Thoracic aorta (tissue), 2 donors: ENCODE measurements at places on chromosomes 12 and 14. TPM values are rescaled to one million over a fixed set of nuclear protein-coding genes. Genes with fewer than 3 reads are reported as not detected.
A peak's percentile ranks its signal among the peaks of the same experiment; 100 is the strongest.

DNA sequence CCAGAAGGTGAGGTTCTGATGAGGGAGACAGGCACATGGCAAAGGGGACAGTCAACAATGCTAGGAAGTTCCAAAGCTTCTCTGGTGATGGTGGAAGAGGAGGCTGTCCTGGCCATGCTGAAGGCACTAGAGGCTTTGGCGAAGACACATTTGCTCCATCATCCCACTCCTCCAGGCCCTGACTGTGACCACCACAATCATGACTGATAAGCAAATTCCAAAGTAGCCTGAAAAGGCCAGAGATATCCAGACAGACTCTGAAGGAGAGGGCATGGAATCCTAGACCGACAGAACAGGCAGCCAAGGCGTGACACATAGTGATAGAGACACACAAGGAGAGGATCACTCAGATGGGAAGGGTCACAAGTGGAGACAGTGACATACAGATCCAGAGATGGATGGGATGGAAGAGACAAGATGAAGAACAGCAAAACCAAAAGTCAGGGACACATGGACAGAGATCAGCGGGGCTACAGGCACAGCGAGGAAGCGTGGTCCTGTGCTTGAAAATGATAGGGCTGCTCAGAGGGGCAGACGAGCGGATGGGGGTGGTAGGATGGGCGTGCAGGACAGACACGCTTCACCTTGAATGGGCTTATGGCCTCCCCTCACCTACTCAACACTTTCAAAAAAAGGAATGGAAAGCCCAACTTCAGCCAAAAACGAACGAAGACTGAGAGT is 1.3 kb downstream of the ZFHX2 start:
- DNase-seq: no peak

- DNase-seq: no peak
These were observed 5.5 kb downstream of the PPP2R3C start for GRCh38 chr14:35116242-35116641.

GRCh38 chr14:74684434-74684833 is 28.4 kb downstream of the AREL1 start:
- no peak for DNase-seq

GRCh38 chr12:105801351-105801750 is 337.4 kb downstream of the NUAK1 start:
- DNase-seq: no peak

DNA sequence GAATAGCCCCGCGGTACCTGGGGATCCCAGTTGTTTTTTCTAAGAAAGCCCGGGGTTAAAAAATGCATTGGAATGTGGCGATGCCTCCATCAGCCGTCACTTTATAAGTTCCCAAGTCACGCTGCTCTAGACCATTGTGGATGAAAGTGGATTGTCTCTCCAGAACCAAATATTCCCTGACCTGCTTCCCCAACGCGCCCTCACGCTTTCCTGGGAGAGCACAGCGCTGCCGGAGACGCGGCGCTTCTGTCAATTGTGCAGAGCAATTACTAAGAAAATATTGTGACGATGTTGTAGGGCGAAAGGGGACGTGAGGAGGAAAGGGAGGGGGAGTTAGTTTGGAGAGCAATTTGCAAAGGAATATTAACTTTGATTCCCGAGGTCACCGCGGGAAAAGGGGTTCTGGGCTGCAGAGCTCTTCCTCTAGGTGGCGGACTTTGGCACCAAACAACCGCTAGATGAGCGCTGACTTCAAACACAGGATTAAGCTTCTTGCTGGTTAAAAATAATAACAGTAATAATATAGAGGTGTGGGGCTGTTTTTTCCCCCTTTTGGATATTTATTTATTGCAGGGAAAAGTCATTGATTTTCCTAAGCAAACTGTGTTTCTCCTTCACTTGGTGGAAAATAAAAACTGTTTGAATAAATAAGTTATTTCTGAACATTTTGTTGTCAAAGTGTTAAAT is 9.6 kb upstream of the FOXG1 start:
- DNase-seq: no peak

DNA sequence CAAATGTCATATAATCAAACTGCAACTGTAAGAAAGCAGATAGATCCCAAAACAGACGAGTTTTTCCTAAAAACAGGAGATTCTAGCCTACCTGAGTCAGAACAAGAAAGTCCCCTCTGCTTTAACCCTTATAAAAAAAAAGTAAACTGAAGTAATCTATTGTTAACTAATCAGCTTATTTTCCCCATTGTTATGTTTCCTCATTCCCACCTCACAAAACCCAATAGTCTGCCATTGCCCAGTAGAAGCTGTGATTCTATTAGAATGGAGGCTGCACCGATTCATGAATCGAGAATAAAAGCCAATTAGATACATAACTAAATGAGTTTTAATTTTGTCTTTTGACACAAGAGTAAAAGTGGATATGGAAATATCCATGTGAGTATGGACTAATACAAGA is 115.4 kb downstream of the MED13L start:
- no peak for DNase-seq

- DNase-seq: no peak
These were observed 3.0 kb downstream of the ZBTB1 start for GRCh38 chr14:64507376-64508156.

GRCh38 chr14:68251769-68252100 is 432.2 kb downstream of the RAD51B start:
- DNase-seq: no peak

DNA sequence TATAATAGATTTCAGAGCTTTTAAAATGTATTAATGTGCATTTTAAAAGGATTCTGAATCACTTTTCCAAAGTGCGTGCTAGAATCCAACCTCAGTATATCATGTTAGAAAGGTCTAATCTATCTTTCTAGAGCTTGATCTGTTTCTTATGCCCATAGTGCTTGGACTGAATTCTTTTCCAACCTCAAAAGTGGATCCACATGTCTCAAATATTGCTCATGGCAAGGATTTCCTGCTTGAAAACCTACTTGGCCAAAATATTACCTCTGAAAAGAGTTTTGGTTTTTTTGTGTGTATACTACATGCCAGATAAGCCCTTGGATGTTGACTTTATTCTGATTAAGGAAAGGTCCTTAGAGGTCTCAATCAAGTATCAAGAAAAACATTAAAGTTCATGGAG is 16.9 kb upstream of the SLC6A15 start:
- no peak for DNase-seq

GRCh38 chr14:67532998-67533753 is at the start of gene PLEKHH1:
Gene PLEKHH1 (plus strand): TSS chr14:67533290. CDS start chr14:67541868, 8,578 bp downstream.
- DNase-seq: peak; percentile 13

DNA sequence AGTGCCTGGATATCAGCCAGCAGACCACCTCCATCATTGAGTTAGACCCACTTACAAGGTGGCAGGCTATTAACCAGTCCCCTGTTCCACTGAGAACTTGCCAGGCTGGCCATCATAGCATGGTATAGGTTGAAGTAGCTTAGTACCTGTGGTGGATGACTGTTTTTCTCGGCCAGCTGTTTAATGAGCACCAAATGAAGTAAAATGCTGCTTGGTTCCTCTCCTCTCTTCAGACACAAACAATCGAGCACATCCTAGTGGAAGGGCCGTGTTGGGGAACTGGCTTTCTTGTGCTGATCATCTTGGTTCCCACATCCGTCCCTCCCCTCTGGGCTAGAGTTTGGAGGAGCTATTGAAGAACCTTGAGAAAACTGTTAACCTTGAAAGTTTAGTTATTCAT is 486.2 kb downstream of the RAD51B start:
- DNase-seq: no peak

GRCh38 chr14:92938890-92939671 is 16.1 kb downstream of the CHGA start:
- DNase-seq: no peak

DNA sequence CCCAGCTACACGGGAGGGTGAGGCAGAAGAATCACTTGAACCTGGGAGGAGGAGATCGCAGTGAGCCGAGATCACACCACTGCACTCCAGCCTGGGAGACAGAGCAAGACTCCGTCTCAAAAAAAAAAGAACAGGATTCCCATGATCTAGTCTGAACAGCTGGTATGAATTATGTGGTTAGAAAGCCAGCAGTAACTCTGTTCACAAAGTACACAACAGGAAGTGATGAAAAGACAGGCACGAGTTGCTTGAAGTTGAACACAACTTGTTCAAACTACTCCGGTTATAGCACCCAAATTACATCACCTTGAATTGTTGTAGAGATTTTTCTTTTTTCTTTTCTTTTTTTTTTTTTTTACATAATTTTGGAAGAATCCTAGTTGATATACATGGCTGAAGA is 238.8 kb upstream of the RGS6 start:
- DNase-seq: no peak

The DNAJC22 gene
- total RNA-seq: 0.68 TPM

DNA sequence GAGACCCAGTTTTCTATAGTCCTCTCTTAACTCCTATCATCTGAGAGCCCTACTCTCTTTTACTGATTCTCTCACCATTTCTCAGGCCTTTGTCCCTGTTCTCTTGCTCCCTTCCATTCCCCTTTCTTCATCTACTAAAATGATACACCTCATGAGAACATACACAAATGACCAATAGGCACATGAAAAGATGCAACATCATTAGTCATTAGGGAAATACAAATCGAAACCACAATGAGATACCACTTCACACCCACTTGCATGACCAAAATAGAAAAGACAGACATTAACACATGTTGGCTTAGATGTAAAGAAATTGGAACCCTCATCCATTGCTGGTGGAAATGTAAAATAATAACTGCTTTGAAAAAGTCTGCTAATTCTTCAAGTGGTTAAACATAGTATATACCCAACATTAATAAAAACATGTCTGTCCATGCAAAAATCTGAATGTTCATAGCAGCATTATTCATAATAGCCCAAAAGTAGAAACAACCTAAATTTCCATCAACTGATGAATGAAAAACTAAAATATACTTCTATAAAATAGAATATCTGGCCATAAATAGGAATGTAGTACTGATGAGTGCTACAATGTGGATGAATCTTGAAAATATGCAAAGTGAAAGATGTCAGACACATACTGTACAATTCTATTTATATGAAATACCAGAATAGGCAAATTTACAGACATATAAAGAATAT is 66.0 kb downstream of the DENND5B start:
- no peak for DNase-seq

DNA sequence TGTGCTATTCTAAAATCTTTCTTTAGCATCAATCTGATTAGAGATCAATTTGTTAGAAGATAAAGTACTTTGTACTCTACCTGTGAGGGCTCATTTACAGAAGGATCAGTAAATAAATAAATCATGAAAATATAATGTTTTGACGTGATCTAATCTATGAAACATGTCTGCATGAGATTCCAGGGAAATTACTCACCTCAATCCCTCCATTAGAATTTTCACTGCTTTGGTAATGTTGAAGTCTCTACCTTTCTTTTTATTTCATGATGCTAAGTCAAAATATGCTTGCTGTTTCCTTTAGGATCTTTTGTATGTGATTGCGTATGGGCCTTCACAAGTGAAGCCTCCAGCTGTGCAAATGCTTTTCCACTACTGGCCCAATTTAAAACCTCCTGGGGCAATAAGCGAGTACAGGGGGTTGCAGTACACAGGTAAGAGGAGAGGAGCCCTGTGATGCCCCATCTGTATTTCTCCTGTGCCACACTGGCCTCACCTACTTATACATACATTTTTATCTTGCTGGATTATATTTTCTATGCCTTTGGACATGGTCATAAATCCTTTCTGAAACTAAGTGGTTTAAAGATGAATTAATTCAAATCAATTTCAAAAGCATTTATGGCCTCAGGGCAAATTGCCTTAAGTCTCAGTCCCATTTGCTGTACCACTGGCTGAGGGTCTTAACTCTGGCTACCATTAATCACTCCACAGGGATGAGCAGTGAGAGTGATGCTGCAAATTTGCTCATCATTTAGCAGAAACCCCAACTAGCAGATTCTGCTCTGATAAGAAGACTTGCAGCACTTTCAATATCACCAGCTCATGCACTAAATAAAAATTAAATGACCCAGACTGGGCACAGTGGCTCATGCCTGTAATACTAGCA is 66.4 kb downstream of the UNC79 start:
- DNase-seq: no peak

The DPF3 gene
- total RNA-seq: 8.9 TPM

The SLC22A17 gene
- 72.3 TPM for total RNA-seq

- DNase-seq: no peak
These were observed 157.4 kb upstream of the C14orf180 start for GRCh38 chr14:104421892-104422828.

The LMO3 gene
- 45.4 TPM for total RNA-seq

GRCh38 chr12:26029736-26030022 is 71.2 kb downstream of the RASSF8 start:
- no peak for DNase-seq

DNA sequence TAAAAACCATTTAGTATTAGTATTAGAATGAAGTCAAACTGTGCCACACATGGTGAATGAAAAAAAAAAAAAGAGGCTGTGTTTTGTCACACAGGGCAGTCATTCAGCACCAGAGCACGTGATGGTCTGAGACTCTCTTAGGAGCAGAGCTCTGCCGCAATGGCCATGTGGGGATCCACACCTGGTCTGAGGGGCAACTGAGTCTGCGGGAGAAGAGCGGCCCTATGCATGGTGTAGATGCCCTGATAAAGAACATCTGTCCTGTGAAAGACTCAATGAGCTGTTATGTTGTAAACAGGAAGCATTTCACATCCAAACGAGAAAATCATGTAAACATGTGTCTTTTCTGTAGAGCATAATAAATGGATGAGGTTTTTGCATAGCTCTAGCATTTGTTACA is 12.2 kb upstream of the BDKRB1 start:
- no peak for DNase-seq

The PLA2G1B gene
- total RNA-seq: not detected

- no peak for DNase-seq
These were observed 9.2 kb upstream of the INF2 start for GRCh38 chr14:104680056-104680805.

DNA sequence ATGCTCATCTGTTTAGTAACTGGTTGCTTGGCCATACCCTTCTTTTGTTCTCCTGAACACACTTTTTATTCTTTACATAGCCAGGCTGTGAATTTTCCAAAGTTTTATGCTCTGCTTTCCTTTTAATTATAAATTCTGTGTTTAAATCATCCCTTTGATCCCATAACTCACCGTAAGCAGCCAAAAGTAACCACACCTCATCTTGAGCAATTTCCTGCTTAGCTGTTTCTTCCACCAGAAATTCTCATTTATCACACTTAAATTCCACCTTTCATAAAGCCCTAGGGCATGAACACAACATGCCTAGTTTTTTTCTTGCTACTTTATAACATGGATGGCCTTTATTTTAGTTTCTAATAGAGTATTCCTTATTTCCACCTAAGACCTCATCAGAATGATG is 510.7 kb downstream of the C12orf50 start:
- DNase-seq: no peak

DNA sequence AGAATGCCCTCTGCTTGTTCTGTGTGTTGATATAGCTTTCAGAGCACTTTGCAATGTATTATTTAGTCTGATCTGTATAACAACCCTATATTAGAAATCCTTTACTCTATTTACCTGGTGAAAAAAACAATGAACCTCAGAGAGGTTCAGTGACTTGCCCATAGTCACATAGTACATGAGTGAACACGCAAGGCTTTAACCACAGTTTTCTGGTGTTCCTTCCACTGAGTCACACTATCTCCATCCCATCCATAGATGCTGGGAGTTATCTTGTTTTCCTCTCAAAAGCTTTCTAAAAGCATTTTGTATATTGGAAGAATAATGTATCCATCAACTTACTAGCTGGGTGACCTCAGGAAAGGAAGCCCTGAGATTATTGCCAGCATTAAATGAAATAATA is 104.5 kb downstream of the NT5DC3 start:
- no peak for DNase-seq

- DNase-seq: no peak
These were observed 557.2 kb upstream of the STXBP6 start for GRCh38 chr14:25607192-25607591.
